ENCODE measurements at places on chromosomes 11 and 22.

GRCh38 chr22:23498811-23499798 lies 81.0 kb downstream of the IGLL1 start:
- DNase-seq, result no peak

- peak; percentile 67 for DNase-seq
Observed at GRCh38 chr11:73335204-73335923, 27.3 kb downstream of the ARHGEF17 start.

- no peak for DNase-seq
Observed at GRCh38 chr11:85721191-85721590, 35.2 kb upstream of the CCDC89 start.

DNA sequence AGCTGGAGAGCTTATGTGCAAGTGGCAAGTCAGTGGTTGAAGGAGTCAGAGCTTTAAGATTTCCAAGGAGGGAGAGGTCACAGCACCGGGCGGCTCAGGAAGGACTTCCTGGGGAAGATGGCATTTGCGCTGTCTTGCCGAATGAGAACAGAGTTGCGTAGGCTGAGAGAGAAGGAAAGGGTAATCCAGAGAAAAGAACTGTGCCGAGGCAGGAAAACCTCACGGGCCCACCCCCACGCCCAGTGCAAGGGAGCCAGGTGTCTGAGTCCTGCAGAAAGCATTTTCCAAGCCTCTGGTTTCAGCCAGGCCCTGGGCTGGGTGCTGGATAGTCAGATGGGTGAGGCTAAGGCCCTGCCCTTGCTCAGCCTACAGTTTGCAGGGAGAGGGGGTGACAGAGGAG lies 3.2 kb upstream of the AP1B1 start:
- DNase-seq, result no peak

- DNase-seq, result no peak
Observed at GRCh38 chr11:128776069-128776423, 82.2 kb downstream of the FLI1 start.

Measured in SW 1271 (cell line).